ENCODE measurements at places on chromosomes 3 and 15.

DNA sequence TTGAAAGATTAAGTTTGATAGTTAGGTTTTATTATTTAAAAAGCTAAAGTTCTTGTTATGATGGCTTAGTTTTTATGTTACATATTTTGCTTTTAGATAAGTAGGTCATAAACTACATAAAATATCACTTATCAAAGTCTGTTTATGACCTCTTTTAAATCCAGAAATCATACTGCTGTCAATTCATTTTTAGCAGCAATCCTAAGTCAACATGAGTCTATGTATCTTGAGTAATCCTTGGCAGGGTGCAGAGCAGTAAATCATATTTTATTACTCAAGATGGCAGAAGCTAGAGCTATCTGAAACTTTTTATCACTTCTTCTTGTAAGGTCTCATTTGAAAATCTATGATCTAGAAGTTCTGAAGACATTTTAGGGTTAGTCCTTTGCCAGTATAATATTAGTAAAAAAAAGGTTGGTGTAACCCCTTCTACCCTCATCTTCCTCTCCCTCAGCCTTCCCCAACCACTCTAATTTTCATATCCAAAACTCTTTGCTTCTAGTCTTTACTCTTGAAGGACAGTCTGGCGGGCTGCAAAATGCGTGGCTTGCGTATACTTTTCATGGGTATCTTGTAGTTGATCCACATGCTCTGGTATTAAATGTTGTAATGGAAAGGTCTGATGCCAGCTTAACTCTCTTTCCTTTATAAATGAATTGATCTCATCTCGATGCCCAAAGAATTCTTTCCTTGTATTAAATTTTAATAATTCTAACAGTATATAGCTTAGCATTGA is 134.0 kb upstream of the THRB start:
- no peak for DNase-seq

GRCh38 chr3:115162759-115163158 is 15.7 kb upstream of the ZBTB20 start:
- DNase-seq, result no peak

GRCh38 chr3:71450162-71450561 is 133.4 kb downstream of the FOXP1 start:
- DNase-seq, result no peak

DNA sequence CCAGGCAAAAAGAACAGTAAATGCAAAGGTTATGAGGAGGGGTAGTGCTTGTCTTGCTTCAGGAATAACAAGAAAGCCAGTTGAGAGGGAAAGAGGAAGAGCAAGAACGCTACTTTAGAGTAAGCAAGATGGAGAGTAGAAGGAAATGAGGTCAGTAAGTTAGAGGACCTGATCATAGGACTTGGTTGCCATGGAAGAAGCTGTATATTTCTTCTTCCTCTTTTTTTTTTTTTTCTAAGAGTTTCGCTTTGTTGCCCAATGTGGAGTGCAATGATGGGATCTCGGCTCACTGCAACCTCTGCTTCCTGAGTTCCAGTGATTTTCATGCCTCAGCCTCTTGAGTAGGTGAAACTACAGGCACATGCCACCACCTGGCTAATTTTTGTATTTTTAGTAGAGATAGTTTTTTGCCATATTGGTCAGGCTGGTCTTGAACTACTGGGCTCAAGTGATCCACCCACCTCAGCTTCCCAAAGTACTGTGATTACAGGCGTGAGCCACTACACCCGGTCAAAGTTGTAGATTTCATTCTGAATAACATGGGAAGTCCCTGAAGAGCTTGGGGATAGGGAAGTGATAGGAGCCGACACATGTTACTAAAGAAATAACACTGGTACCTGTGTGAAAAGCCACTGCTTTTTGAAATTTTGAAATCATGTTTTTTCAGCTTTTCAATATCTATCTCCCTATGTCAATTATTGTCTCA is 527.9 kb upstream of the NAALADL2 start:
- DNase-seq, result no peak

GRCh38 chr3:69161587-69162307 is 39.4 kb upstream of the LMOD3 start:
- no peak for DNase-seq

- no peak for DNase-seq
Measured at GRCh38 chr3:42535981-42536784, 33.7 kb downstream of the VIPR1 start.
